ENCODE measurements at places on chromosomes 4 and X.

DNA sequence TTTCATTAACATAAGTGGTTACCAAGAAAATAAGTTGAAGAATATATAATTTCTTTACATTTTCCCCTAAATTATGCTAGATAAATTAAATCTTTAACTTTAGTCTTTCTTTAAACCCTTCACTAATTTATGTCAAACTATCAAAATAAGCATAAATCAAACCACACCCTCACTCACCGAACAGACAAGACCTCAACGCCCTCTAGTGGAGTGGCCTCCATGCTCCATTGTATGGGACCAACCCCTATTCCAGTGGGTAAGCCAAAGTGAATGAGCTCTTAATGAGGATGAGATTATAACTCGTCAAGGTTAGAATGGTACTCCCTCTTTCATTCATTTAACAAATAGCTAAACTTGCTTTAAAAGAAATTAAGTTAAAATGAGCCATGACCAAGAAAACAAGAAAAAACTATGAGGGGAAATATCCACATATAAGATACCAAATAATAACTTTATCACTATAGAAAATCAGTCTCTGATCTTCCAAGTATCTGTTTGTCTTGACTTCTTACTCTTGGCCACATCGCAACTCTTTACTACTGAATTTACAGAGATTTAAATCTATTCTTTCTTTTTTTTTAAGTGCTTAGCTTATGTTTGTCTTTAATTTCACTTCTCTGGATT, 15.6 kb upstream of the BBS12 start:
- peak; percentile 46 for DNase-seq

GRCh38 chrX:13334491-13334890, 14.6 kb upstream of the ATXN3L start:
- no peak for DNase-seq

DNA sequence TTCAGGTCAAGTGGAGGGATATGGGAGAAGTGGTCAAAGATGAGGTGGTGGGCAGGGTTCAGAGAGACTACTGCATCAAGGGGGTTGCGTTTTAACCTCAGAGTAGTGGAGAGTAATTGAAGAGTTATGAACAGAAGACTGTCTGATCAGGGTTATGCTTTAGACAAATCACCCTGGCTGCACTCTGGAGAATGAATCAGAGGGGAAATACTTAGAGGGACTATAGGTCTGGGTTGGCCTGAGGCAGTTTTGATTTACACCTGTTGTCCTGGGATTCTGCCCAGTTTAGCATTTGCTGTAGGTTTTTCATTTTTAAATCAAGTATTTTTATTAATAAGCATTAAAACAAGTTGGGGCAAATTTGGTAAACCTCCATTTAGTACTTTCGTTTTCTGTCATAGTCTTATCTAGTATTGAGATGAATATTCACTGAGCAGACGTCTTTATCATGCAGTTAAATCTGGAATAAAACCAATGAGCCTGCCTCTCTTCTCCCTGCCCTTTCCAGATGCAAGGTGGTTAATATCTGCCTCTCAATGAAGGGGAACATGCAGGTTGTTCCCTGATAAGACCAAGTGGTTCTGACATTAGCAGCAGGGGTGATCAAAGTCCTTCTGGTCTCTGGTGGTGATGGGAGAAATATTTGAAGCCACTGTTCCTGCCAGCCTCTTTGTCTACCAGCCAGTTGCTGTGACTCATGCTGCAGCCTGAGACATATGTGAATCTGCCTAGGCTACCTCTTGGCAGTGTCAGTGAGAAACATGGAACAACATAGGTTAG, 116.0 kb upstream of the RPS6KA3 start:
- DNase-seq = no peak

DNA sequence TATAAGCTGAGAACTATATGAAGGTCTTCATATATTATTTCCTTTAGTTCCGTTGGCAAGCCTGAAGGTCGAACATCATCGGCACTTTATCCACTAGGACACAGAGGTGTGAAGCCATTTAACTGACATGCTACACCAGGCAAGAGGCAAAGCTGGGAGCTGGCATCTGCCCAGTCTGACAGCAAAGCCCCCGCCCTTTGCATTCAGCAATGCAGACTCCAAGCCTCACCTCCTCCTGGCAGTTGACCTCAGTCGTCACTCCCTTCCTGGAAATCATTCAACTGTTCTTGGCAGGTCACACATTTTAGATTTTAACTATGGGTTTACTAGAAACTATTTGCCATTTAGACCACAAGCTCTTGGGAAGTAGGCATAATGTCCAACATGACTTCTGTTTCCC, 135.8 kb upstream of the FRG1 start:
- no peak for DNase-seq

- no peak for DNase-seq
Observed at GRCh38 chrX:39327255-39327654, 526.0 kb downstream of the MID1IP1 start.

DNA sequence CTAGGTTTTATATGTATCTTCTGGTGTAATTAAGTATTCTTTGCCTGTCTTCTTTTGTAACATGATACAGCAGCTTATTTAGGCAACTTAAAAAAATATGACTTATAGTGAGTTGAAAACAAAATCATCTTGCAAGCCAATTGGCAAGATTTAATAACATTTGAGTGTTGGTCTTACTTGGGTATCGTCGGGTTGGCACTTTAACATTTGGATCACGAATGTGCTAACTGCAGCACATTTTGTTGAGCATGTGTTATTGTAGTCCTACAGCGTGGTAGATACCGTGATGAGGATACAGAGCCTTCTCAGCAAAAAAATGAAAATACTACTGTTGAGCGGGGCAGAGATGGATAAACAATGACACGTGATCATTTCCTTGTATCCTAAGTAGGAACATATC, 295.3 kb downstream of the ARHGAP10 start:
- DNase-seq = no peak
